Activated CD4-positive, alpha-beta T cell treated with anti-CD3 and anti-CD28 coated beads for 24 hours (primary cell): ENCODE measurements at places on chromosomes 3 and 15.

GRCh38 chr3:94822298-94822697 lies 759.4 kb downstream of the NSUN3 start:
- no peak for DNase-seq

DNA sequence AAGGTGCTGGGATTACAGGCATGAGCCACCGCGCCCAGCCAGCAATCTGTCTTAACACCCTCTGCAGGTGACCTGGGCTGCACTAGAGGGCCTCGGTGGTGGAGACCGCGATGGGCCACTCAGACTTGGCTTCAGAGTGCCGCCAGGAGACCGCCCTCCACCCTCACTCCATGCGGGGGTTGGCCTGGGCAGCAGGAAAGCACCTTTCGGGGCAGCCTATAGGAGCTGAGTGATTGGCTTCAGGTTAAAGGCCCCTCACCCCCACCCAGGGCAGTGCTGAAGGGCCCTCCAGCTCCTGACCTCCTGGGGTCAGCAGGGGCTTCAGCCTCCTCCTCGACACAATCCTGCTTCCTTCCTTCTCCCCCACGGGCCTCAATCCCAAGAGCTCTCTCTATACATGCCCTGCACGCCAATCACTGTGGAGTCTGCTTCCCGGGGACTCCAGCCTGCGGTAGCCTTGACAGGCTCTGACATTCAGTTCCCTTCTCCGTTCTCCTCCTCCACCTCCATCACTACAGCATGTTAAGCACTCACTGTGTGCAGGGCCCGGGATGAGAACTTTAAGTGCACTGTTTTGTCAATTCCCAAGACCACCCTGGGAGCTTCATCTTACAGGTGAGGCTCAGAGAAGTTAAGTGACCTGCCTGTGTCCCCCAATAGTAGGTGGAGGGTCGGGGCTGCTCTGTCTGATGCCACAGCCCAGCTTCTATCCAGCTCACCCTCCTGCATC lies 225.3 kb downstream of the XXYLT1 start:
- DNase-seq = no peak

GRCh38 chr3:10015461-10015904 lies 10.8 kb upstream of the FANCD2 start:
- no peak for DNase-seq

- no peak for DNase-seq
These were observed 88.0 kb downstream of the CRTC3 start for GRCh38 chr15:90617668-90618097.

DNA sequence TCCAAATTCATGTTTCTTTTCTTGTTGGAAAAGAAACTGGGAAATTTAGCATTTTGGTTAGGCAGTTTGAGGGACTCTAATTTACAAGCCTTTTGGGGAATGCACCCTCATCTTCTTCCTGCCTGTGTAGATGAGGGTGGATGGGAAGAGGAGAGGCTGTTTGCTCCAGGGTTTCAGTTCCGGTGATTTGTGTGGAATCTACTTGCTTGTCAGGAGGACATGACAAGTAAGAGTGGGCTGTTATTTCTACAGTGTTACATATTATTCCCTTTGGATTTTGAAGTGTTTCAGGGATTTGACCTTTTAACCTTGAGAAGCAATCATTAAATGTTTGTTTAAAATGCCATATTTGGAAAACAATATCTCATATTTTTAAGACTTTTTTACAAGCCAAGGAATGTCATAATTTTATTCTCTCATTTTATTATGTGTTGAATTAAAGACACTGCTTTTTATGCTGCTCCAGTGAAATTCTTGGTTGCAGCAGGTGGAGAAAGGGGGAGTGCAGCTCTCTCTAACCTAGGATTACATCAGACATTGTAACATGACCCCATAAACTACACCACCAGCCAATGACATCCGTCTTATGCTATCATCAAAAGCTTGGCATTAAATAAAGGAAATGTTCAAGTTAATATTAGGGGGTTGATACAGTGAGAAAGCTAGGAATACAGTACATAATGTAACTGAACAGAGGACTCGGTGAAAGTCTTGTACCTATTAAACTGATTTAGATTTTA lies 30.2 kb downstream of the PLAAT1 start:
- DNase-seq = no peak

DNA sequence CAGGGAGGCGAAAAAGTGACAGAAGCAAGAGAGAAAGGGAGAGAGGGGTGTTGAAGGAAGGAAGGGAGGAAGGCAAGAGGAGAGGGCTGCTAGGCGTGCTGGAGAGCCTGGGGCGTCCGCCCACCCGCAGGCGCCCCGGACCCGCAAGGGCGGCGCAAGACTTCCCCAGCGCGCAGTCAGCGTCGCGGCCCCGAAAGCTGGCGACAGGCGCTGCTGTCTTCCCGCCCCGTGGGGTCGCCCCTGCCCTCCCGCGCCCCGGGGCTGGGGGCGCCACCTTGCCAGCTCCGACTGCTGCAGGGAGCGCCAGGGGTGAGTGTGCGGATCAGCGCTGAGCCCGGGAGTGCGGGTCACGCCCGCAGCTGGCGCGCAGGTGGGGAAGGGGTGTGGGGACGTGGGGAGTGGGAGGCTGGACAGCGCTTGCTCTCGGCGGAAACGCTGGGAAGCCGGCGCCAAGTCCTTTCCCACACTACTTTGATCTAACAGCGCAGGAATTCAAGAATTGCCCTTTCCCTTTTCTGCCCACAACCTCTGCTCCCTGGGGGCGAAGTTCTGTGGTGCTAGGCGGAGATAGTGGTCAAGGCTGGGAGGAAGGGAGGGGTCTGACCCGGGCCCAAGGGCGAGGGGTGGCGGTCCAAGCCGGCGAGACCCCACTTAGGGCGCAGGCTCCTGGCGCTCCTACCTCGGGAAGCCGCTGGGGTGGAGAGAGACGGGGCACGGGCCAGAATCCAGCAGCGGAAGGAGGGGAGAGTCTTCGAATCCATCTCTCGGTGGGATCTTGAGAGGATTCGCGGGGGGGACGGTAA lies 266.1 kb downstream of the CGGBP1 start:
- DNase-seq = no peak

DNA sequence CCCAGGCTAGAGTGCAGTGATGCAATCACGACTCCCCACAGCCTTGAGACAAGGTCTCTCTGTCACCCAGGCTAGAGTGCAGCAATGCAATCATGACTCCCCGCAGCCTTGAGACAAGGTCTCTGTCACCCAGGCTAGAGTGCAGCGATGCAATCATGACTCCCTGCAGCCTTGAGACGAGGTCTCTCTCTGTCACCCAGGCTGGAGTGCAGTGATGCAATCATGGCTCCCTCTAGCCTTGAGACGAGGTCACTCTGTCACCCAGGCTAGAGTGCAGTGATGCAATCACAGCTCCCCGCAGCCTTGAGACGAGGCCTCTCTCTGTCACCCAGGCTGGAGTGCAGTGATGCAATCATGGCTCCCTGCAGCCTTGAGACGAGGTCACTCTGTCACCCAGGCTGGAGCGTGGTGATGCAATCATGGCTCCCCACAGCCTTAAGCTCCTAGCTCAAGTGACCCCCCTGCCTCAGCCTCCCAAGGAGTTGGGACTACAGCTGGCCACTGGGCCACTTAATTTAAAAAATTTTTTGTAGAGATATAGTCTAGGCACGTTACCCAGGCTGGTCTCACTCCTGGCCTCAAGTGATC lies 26.1 kb downstream of the TFRC start:
- DNase-seq = no peak

DNA sequence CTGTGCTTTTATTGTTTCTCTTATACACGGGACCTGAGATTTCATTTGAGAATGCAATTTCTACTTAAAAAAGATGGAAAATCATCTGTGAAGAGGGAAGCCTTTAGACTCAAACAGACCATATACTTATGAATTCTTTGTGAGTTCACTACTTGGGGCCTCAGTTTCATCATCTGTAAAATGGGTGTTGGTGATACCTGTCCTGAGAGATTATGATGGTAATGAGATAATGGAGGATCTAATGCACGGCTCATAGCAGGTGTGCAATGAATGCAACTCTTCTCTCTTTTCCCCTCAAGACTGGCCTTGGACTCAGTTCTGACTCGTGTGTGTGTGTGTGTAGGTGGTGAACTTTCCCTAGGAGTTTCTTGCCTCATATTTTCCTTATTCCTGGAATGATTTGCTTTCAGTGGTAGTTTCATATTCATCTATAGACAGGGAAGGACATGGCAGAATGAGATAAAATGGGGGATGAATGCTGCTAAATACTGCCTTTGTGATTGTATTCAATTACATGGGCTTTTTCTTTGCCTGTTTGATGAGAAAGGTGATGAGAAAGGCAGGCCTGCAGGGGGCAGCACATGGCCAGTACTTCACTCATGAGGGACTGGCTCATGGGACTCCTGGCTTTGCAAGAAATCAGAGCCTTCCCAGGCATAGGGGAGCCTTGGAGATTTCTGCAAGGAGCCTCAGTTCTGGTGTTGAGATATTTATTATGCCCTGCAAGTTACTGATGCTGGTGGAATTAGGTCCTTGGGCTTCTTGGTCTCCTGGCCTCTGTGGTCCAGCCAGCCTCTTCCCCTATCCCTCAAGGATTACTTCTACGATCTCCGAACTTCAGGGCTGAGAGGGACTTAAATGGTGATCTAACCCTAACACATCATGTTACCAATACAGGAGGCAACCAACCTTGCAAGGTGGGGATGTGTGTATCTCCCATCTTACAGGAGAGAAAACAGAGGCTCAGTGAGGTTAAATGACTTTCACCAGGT lies 70.7 kb downstream of the RPLP1 start:
- DNase-seq = peak; percentile 45

GRCh38 chr3:73203101-73203500 lies 141.6 kb downstream of the EBLN2 start:
- no peak for DNase-seq

DNA sequence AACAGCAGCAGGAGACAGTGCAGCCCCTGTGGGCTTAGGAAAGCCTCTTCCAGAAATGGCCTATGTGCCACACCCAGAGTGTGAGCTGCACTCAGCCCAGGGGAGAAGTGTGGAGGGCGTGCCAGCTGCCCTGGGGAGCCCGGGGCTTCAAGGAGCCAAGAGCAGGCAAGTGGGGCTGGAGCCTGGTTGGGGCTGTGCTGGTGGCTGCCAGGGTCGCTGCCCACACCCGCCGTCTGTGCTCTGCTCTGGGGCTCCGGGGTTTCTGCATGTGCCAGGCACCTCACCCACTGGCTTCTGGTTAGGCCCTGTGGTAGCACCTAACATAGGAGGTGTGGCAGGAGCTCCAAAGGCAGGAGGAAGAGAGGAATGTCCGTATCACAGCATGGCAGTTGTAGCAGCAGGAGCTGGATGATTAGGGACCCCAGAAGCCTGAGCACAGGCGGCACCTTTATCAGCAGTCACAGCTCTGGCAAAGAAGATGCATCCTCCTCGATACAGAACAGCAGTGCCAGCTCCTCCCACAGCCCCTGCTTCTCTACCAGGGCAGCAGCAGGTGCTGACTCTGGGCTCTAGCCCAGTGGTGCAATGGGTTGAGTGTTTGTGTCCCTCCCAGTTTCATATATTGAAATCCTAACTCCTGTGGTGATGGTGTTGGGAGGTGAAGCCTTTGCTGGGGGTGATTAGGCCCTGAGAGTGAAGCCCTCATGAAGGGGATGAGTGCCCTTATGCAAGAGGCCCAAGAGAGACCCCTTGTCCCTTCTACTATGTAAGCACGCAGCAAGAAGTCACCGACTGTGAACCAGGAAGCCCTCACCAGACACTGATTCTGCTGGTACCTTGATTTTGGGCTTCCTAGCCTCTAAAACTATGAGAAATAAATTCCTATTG lies 70.0 kb upstream of the KLF13 start:
- DNase-seq = no peak

GRCh38 chr3:112582244-112582874 lies 20.5 kb downstream of the SLC35A5 start:
- no peak for DNase-seq

GRCh38 chr15:74062671-74063070 lies 19.7 kb downstream of the GOLGA6A start:
- DNase-seq = no peak
